ENCODE measurements at places on chromosomes 1 and 21. TPM values are rescaled to one million over a fixed set of nuclear protein-coding genes. Genes with fewer than 3 reads are reported as not detected.

DNA sequence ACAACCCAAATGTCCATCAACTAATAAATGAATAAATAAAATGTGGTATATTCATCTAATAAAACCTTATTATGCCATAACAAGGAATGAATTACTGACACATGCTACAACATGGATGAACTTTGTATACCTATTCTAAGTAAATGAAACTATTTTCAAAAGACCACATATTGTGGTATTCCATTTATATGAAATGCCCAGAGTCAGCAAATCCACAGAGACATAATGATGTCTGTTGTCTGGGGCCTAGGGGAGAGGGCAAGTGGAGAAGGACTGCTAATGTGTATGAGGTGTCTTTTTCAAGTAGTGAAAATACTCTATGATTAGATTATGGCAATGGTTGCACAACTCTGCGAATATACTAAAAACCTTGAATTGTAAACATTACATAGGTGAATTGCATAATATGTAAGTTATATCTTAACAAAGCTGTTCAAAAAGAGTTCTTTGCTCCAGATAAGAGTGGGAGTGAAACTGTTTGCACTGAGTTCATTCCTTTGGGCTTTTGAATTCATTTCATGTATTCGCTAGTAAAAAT is 464.2 kb downstream of the NUF2 start:
- no peak for DNase-seq

Gene GJB4
- polyA plus RNA-seq: not detected

Gene RGS13
- polyA plus RNA-seq: not detected

DNA sequence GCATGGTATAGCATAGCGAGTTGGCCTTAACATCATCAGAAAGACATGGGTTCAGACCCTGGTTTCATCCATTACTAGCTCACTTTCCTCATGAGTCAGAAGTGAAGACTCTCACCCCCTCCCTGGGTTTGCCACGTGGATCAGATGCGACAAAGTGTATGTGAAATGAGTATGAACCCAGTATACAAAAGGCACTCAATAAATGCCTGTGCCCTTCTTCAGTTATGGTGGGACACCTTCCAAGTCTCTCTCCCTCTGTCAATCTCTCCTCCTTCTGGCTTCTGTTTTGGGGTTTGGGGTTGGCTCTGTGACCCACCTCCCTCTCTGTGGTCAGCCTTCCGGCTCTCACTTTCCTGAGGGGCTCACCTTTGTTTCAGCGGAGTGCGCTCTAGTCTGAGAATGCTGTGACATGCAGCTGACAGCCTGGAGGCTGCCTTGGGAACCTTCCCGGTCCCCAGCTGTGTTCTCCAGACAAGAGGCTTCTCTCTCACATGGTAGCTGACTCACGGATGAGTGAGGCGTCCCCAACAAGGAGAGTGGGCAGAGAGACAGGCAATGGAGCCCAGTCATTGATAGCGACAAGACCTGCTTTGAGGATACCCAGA is 155.0 kb upstream of the EDN2 start:
- DNase-seq: peak; percentile 90

Measured in IMR-90 (cell line).